Activated naive CD4-positive, alpha-beta T cell treated with anti-CD3 and anti-CD28 coated beads for 36 hours (primary cell): ENCODE measurements at places on chromosomes 12 and 14.

DNA sequence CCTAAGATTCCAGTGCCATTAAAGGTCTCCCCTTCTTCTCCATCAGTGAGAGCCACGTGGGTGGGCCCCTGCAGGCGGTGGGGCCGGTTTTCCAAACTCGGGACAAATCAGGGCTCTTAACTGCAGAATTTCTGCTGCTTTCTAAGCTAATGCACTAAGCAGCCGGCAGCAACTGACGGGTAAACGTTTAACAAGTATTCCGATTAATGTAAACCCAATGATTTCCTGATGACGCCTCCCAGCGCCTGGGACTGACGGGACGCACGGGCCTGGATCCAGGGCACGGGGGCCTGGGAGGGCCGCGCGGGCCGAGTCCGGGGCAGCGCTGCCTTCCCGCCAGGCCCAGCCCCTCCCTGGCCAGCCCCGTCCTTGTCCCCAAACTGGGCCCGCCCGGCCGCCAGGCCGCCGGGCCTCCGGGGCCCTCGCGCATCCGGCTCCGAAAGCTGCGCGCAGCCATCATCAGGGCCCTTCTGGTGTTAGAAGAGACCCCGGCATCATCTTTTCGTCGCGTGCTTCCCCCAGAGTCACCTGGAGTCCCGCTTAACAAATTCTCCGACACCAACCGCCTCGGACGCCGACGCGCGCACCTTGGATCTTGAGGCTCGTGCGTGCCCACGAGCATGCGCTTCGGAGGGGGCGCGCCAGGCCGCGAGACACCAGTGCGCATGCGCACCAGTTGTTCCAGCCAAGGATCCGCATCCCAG, at the start of gene MLH3:
Gene MLH3, minus strand, starts transcription at position 616 of the 704 bp plus-strand sequence. CDS start 1,812 bp downstream, outside the sequence.
- peak; percentile 77 for DNase-seq

DNA sequence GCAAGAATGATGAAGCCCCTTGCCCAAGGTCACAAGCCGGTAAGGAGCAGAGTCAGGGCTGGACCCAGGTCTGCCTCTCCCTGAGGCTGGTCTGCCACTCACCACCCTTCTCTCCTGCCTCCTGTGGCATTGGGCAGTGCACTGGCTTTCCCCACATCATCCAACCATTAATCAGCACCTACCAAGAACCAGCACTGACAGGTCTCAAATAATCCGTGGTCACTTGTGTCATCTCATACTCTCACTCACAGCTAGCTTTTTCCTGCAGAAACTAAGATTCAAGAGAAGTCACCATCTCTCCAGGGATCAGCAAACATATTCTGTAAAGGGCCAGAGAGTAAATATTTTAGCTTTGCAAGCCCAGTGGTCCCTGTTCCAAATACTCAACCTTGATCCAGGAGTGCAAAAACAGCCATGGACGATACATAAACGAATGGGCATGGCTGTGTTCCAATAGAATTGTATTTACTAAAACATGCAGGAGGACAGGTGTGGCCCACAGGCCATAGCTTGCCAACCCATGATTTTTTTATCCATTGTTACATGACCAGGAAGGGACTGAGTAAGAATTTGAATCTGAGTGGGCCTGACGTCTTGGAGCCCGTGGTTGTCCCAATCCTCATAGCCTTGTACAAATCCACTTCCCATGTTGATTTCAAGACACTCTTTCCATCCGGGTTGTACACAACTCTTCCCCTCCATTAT, 374.2 kb downstream of the BCL11B start:
- no peak for DNase-seq

DNA sequence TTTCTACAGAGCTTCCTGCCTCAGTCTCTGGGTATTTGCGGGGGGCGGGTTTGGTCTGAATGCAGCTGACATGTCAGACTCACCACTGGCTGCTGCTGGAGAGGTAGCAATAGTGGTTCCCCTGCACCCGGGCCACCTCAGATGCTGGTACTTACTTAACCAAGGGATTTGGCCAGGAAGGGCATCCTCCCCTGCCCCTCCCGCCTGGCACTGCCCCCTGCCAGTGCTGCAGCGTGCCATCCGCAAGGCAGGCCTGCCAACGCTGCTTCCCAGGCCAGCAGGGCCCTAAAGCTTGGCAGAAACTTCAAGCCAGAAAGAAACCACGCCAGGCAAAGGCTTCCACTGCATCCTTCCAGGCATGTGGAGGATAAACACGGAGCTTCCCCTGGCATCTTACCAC, 22.1 kb downstream of the RAB35 start:
- no peak for DNase-seq

GRCh38 chr12:28065374-28065773, 92.8 kb upstream of the PTHLH start:
- peak; percentile 11 for DNase-seq

DNA sequence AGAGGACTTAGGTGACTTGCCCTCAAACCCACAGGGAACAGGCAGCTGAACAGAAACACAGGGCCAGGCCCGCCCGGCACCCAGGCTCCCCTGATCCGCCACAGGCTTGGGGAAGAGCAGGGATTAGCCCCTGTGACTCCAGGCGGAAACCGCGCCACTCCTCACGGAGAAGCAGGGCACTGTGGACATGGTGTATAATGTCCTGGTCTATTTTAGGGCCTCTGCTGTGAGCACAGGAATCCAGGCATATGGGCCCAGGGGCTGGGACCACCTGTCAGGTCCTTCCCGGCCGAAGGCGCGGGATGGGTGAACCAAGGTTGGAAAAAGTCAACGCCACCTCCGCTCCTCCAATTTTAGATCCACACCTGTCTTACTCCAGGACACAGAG, 34.6 kb upstream of the MEG3 start:
- no peak for DNase-seq

DNA sequence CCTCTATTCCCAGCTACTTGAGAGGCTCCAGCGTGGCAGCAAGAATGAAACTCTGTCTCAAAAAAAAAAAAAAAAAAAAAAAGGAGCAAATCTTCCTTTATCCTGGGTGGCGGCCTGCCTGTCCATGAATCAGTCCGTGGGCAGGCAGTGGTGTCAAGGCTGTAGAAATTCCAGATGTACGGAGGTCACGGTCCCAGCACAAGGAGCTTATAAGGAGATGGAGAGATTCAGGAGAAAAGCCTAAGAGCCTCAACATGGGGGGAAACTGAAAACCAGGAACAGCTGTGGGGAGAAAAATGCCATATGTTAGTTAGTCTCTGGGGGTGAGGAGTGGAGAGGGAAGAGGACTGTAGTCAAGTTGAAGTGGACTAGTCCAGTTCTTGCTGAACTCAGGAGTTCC, 130.5 kb upstream of the CRY1 start:
- no peak for DNase-seq

DNA sequence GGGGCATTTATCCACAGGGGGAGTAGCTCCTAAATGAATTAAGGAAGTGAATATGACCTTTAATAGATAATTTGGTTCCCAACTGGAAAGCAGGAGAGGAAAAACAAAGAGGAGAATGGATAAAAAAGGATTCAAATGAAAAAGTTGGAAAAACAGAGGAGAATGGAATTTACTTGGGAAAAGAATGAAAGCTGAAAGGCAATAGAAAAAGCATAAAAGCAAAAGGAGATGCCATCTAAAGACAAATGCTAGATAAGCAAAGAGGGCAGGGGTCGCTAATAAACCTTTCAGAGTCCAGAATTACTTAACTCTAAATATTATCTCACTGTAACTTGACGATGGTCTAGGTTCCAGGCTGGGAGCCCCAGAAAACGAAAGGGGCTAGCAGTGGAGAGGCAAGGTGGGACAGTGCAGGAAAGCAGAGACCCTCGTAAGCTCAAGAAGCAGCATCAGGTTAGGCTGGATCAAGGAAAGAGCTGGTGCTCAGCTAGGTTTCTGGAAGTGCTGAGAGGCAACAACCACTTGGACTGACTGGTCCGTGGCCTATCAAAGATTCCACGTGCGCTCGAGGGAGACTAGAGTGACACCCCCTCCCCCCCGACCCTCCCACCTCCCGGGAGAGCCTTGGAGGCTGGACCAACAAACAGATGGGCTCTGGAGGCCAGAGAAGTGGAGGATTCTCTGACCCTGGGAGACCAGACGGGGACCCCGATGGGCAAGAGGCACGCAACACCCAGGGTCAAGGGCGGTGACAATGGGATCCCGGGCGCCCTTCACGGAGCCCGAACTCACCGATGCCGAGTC, 1.2 kb downstream of the SLC2A13 start:
- DNase-seq: peak; percentile 8

DNA sequence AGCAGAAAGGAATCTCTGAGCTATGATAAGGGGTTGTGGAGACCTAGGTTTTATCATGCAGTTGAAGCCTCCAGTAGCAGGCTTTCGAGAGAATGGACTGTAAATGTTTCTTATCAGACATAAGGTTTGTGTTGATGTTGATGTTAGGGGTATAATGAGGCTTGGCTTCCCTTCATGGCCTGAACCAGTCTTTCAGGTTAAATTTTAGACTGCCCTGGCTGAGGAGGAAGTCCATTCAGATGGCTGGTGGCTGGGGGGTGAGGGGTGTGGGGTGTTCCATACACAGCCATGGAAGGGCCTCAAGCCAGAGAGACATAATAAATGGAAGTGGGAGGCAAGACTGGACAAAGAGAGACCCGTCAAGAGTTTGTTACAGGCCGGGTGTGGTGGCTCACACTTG, 65.1 kb downstream of the IRF2BPL start:
- DNase-seq: no peak

- no peak for DNase-seq
Observed at GRCh38 chr14:76293923-76294322, 82.0 kb upstream of the ESRRB start.

GRCh38 chr12:120892265-120892664, 11.9 kb downstream of the SPPL3 start:
- no peak for DNase-seq

- DNase-seq: no peak
Observed at GRCh38 chr12:46358791-46359666, 13.5 kb downstream of the SLC38A2 start.
